ENCODE measurements at places on chromosomes 7 and 10.
A peak's percentile ranks its signal among the peaks of the same experiment; 100 is the strongest.

GRCh38 chr7:103560136-103560535, 114.1 kb upstream of the SLC26A5 start:
- no peak for DNase-seq

DNA sequence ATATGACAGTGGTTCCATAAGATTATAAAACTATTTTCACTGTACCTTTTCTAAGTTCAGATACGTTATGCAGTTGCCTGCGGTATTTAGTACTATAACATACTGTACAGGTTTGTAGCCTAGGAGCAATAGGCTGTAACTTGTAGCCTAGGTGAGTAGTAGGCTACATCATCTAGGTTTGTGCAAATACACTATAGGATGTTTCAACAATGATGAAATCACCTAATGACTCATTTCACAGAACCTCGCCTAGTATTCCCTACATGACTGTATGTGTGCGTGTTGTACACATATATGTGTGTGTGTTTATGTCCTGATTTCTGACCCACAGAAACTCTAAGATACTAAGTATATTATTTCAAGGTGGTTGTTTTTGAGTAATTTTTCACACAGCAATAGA, 139.0 kb downstream of the HERPUD2 start:
- no peak for DNase-seq

- DNase-seq: no peak
Measured at GRCh38 chr10:116115036-116115641, 157.9 kb downstream of the GFRA1 start.

DNA sequence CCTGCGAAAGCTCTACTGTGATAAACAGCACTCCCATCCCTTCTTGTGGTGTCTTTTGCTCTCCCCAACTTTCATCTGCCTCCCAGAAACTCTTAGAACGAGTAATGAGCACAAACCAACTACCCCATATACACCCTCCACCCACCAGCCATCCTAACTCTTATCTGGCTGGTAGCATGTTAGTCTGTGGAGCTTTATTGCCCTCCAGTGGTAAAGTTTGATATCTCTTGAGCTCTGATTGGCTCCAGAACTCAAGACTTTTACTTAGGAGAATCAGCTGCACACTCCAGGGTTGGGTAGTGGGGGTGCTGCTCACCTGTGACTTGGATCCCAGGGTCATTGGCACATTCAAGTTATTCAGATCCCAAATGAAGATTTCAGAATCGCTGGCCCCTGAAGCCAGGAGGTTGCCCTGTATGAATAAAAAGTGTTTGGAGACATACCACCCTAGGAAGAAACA, 10.9 kb downstream of the SEC31B start:
- no peak for DNase-seq

DNA sequence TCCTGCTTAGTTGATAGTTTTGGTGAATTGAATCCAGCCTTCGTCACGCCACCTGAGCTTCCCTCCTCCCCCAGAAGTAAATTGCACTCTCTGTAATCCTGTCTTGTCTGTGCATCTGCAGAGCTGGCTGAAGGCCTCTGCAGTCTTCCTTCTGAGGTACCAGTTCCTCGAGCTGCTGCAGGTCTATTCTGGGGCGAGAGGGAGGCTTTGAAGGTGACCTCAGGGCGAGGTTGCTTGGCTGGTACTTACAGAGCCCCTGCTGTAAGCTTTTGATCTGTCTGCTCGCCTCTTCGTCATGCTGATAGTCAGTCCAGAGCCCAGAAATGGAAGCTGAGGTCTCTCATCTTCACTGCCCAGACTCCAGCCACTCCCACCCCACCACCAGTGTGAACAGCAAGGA, 513.6 kb upstream of the FOXK1 start:
- DNase-seq: no peak

- peak; percentile 99 for DNase-seq
Measured at GRCh38 chr7:13920053-13920697, 69.3 kb downstream of the ETV1 start.

DNA sequence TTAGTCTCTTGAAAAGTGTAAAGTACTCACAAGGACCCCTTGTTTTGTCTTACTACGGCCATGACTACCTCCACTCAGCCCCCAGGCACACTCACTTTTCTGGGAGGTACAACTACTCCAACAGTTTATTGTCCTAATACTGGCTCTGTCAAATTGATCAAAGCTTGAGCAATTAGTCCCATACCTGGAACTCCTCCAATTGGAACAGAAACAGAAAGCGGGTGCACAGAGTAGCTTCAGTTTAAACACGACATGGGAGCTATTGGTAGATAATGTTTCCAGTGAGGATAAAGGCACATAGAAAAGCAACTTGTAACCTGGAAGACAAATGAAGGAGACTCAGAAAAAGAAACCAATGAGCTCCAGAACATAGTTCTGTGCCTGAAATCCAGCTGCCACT, 7.7 kb upstream of the GPR37 start:
- DNase-seq: no peak

GRCh38 chr10:73908853-73909539, 1.9 kb upstream of the PLAU start:
- peak; percentile 85 for DNase-seq

DNA sequence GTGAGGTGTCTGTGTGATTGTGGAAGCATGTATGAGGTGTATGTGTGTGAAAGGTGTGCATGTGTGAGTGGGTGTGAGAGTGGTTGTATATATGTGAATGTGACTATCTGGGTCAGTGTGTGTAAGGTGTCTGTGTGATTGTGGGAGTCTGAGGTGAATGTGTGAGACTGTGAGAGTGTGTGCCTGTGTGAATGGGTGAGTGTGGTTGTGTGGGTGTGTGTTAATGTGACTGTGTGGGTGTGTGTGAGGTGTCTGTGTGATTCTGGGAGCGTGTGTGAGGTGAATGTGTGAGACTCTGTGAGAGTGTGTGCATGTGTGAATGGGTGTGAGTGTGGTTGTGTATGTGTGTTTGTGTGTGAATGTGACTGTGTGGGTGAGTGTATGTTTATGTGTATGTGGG, 385.1 kb downstream of the TCERG1L start:
- DNase-seq: no peak

- DNase-seq: no peak
Measured at GRCh38 chr7:73799282-73800141, 29.4 kb upstream of the CLDN3 start.

- DNase-seq: no peak
Measured at GRCh38 chr7:536231-536630, 16.6 kb upstream of the PDGFA start.

- DNase-seq: peak; percentile 69
Measured at GRCh38 chr7:105691680-105692564, 110.6 kb upstream of the EFCAB10 start.

GRCh38 chr10:72267819-72268399, 5.8 kb upstream of the DDIT4 start:
- no peak for DNase-seq

DNA sequence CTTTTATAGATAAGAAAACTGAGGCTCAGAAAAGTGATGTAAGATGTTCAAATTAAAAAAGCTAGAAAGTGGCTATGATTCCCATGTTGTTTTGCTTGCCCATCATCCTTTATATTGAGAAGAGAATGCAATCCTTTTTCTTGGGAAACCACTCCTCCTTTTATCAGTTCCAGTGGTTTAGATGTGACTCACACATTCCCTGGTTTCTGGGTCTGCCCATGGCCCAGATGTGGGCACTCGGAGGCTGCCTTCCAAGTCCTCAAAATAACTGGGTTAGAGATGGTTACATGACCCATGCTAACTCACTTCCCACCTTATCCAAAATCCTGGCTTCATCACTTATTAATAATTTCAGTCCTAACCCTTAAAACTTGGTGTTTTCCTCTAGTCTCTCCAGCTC, 550.0 kb downstream of the MDFIC start:
- DNase-seq: no peak

- DNase-seq: no peak
Measured at GRCh38 chr7:143388491-143389101, 7.5 kb downstream of the ZYX start.

DNA sequence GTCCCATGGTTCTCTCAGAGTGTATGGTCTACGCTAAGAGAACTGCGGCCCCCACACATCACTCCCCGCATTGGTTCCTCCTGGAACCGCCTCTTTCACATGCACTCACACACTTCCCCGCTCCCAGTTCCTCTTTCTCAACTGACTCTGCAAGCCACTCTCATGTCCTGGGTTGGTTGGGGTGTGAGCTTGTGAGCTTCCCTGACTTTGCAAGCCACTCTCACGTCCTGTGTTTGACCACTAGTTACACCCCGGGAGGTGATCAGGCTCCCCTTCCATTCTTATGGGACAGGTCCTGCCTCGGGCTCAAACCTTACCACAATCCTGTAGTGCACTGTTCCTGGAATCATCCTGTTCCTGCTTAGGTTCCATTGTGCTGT, 105.0 kb downstream of the TRIM24 start:
- no peak for DNase-seq

DNA sequence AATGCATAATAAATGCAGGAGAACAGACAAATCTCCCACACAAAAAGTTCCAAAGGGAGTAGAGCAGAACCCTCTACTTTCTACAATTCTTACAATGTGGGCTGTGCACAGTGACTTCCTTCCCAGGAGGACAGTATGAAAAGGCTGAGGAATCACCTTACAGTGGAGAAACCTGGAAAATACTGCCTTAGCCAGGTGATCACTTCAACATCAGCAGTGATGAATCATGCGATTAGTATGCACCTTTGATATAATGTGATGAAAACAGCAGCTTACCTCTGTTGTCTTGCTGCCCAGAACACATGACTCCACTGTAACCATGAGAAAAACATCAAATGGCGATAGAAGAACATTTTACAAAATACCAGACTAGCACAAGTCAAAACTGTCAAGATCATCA, 329.7 kb upstream of the POM121L12 start:
- no peak for DNase-seq

- no peak for DNase-seq
Measured at GRCh38 chr10:49710966-49711365, 31.5 kb downstream of the C10orf53 start.

DNA sequence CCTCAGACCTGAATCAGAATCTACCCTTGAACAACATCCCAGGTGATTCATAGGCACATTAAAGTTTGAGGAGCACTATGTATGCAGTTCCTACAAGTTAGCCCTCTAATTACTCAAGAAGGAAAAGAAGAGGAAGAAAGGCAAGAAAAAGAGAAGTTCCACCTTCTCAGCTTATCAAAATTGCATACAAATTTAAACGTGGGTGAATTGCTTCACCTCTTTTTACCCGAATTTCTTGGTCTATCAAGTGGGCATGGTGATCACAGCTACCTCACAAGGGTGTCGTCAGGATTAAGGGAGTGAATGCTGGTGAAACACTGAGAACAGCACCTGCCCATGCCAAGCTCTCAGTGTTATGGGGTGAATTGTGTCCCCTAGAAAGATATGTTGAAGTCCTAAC, 43.8 kb upstream of the PAPSS2 start:
- DNase-seq: no peak

- DNase-seq: no peak
Measured at GRCh38 chr10:79072994-79073645, 4.4 kb downstream of the ZMIZ1 start.

- no peak for DNase-seq
Measured at GRCh38 chr7:69374044-69374425, 224.2 kb upstream of the AUTS2 start.

- no peak for DNase-seq
Measured at GRCh38 chr7:23074443-23075261, 30.9 kb upstream of the KLHL7 start.

GRCh38 chr7:19390795-19391194, 245.6 kb upstream of the FERD3L start:
- DNase-seq: no peak

DNA sequence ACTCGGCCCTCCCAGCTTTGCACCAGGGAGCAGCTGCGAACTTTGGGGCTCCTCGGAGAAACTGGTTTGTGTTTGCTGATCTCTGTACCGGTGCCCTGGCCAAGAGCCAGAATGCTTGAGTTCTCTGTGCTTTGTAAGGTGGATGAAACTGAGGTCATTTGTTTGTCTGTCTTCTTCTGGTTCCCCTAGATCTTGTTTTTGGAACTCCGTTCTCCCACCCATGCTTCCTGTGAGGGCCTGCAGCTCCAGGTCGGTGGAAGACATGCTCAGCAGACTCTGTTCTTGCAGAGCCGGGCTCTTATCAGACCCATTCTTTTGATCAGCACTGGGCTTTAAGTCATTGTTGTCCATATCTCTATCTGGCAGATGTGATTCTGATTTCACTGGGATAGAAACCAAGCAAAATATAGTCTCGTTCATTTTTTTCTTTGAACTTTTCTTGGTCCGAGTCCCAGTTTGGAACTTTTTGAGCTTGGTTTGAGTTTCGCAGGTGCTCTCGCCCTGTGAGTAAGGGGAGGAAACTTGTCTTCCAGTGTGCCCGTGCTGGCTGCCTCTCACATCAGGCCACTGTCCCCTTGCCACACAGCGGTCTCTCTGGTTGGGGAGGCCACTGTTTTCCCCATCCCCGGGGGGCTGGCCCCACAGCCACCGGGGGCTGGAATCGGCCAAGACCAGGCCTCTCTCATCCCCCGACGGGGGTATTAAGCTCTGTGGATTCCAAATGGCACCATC, 31.2 kb downstream of the JCAD start:
- DNase-seq: no peak

DNA sequence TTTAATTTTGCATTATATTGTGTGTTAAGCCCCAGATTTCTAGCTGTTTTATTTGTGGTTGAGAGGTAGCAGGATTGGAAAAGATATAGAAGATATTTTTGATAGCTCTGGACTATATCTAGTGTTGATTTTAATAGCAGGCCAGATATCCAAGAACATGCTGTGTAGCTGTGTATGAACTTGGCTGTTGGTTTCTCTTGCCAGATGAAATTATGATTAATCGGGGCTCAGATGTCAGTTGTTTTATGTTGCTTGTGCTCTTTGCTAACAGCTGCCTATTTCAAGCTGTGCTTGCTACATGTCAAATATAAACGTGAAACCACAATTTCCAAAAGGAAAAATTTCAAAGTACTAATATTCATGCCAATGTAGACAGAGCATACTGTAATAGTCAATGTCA, 141.1 kb downstream of the GRM3 start:
- DNase-seq: no peak

GRCh38 chr10:75407713-75408508, 6.3 kb upstream of the ZNF503 start:
- DNase-seq: no peak

GRCh38 chr7:66505531-66506451, 122.9 kb upstream of the KCTD7 start:
- no peak for DNase-seq

DNA sequence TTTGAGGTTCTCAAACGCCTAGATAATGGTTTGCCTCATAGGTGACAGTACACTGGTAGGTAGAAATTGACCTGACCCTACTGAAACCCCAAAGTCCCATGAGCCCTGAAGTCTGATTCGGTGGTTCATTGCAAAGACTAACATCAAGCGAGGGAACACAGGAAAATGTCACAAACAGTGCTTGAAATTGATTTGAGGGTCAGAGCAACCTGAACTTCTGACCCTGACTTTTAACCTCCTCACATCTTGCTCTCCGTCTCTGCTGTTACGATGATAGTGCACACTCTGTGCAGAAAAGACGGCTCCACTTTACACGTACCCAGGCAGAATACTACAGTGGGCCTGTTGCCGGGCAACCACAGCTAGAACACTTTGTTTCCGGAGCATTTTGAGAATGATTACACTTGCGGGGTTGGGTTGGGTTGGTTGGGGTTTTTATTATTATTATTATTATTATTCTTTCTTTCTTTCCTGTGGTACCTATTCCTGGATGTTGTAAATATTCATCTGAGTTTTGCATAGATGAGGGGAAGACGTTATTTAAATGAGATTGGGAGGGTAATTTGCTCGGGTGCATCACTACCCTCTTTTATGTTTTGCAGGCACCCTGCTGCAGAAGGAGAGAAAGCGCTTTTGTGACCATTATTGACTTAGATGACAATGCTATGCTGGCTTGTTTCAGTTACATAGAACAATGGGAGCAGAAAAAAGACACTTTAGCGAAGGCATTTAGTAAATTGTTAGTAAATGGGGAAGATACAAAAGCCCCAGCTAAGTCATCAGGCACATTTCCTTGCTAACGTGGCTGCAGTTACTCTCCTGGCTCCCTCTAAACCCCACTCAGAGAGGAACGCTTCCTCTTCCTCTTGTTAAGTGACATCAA, 438.1 kb upstream of the NRP1 start:
- peak; percentile 16 for DNase-seq

All from glomerular endothelial cell (primary cell).